ENCODE measurements at places on chromosomes 1 and 21.

DNA sequence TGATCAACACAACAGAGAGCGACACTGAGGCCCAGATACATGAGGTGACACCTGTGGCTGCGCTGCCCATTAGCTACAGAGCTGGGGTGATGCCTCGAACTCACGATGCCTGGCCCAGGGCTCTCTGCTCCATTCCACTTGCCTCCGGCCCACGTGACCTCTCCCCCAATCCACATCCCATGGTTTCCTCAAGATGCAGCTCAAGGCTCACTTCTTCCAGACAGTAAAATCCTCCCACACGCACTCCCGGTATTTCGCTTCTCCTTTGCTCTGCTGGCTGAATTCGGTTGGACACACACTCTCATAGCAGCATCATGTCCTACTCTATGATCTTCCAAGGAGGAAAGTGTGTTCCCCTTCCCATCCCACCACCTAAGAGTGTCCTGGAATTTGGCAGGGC, 672.5 kb downstream of the KIF26B start:
- no peak for DNase-seq

DNA sequence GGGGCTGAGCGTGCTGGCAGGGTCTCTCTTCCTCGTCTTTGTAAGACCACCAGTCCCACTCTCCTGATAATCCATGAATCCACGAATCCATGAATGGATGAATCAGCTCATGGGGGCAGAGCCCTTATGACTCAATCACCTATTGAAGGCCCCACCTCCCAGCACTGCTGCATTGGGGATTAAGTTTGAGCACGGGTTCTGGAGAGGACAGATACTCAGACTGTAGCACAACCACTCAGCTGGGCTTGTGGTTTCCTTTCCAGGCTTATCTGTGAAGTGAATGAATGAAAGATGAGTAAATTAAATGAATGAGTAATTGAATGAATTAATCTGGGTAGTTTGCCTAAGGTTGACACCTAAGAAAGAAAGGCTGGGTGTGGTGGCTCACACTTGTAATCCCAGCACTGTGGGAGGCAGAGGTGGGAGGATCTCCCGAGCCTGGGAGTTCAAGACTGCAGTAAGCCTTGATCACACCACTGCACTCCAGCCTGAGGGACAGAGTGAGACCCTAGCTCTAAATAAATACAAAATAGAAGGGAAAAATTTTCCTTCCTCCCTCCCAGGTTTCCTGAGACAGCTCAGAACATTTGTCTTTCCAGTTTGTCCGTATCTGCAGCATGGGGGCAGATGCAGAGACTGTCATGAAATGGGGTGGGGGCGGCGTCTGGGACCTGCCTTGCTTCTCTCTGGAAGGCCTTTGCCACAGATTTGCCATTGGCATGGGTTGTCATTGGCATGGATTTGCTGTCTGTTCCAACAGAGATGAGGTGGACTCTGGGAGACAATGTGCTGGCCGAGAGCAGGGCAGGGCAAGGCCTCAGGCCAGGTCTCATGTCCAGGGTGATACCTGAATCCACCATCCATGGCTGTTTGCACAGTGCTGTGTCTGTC, 187.7 kb upstream of the C1orf174 start:
- no peak for DNase-seq

- no peak for DNase-seq
Measured at GRCh38 chr1:222373831-222374602, 173.9 kb downstream of the HHIPL2 start.

GRCh38 chr1:203401199-203401877, 50.4 kb upstream of the FMOD start:
- no peak for DNase-seq

DNA sequence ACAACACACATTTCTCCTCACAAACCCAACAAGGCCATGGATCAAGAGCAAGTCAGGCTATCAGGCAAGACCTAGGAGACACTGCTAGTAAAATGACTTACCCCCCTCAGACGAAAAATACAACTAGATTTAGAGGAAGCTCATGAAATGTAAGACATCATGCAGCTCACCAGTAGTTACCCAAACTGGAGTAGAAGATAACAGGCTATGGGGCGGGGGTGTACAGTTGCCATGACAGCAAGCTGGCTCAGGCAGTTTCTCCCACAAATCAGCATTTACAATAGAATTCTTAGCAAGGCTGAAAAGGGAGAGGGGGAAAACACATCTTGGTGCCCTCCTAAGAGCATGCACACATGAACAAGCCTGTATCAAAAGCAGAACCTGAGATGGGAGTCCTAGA, 13.9 kb downstream of the TPM3 start:
- no peak for DNase-seq

DNA sequence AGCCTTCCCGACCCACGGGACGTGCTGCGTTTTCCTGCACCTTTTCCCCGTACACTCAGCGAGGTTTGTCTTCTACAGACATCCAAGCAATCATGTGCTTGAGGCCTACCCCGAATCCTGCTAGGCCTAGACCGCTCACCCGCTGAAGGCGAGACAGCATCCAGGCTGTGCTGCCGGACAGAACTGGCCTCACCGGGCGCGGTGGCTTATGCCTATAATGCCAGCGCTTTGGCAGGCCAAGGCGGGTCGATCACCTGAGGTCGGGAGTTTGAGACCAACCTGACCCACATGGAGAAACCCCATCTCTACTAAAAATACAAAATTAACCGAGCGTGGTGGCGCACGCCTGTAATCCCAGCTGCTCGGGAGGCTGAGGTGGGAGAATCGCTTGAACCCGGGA, 54.1 kb downstream of the ECE1 start:
- DNase-seq, result no peak

- DNase-seq, result no peak
Measured at GRCh38 chr1:96536581-96536980, 185.0 kb upstream of the PTBP2 start.

DNA sequence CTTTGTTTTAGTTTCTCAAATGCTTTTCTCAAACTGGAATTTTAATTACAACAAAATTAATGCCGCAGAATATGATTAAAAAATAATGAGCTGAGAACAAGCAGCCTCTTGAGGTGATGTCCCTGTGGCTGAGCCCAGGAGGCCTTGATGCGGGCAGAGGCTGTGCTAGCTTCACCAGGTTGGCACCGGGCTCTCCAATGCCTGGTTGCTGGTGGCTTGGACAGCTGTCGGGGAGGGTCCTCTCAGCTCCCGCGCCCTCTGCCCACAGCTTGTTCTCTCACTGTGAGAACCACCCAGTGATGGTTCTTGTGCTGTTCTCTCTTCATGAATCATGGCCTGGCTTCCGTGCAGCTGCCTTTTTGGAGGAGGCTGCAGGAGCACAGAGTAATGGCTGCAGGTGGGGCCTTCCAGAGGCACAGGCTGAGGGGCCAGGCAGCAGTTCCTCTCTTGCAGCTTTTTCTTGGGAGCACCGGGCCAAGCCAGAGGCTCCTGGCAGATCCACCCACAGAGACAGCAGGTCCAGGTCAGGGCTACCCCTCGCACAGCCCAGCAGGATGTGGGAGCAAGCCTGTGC, 156.3 kb downstream of the PCBP3 start:
- no peak for DNase-seq

DNA sequence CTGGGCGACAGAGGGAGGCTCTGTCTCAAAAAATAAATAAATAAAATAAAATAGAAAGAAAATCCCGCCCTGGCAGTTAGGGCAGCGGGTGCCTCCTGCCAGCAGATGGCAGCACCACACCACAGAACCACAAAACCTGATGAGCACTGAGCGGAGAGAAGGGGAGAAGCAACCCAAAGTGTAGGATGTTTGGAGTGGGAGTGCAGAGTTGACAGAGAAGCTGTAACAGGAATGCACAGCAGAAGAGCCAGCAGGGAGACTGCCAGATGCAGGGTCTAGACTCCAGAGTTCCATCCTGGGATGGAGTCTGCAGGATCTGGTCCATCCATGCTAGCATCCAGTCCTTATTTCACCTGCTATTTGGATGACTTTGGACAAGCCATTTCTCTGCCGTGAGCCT, 29.7 kb upstream of the KIRREL1 start:
- peak; percentile 67 for DNase-seq

GRCh38 chr1:152941037-152941711, 5.8 kb upstream of the SPRR5 start:
- no peak for DNase-seq

- no peak for DNase-seq
Measured at GRCh38 chr1:87077959-87078639, 163.7 kb downstream of the HS2ST1 start.
